ENCODE measurements at places on chromosomes 6 and 20.

GRCh38 chr6:163668061-163668426 lies 253.5 kb downstream of the QKI start:
- no peak for DNase-seq

DNA sequence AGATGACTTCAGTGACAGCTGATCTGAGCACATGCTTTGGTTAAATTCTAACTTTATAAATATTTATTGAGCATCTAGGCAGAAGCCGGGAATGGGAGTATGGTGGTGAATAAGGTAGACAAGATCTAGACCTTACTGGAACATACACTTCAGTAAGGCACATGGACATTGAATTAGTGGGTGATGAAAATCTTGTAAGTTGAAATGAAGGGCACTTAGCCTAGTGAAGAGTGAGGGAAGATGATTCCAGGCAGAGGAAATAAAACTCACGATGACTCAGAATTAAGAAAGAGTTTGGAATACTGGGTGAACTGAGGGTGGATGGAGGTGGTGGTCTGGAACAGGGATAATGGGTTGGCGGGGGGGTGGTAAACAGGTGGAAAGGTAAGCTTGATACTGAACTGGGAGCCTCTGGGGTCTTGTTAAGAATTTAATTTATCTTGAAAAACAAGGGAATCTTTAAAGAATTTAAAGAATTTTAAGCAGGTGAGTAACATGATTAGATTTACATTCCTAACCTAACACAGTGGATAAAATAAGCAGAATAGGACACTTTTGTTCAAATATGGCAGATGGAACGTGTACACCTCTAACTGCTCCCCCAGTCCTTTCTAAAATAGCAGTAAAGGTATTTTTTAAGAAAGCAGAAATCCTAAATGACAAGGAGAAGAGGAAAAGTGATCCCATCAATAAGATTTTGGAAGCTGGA lies 75.2 kb upstream of the ARHGAP18 start:
- DNase-seq: no peak

GRCh38 chr6:55694759-55695158 lies 115.8 kb upstream of the HMGCLL1 start:
- DNase-seq: no peak

GRCh38 chr6:124984668-124985338 lies 22.6 kb downstream of the RNF217 start:
- no peak for DNase-seq

GRCh38 chr6:81054036-81054435 lies 698.4 kb downstream of the TENT5A start:
- no peak for DNase-seq

GRCh38 chr6:101722991-101723579 lies 329.6 kb downstream of the GRIK2 start:
- no peak for DNase-seq

- no peak for DNase-seq
Measured at GRCh38 chr20:63331741-63332400, 29.3 kb downstream of the CHRNA4 start.

DNA sequence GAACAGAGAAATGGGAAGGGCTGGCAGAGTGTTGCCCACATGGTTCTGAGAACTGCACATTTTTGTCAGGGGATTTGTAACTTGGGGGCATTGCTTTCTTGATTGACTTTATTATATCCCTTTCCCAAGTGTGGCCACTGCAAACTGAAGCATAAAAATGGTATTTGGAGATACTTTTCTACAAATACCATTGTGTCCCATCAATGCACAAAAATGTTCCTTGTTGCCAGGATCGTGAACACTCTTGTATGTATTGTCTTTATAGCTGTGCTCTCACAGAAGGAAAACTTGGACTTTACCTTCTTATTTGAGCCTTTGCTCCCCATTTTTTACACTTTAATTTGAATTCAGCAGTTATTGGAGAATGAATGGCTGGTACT lies 57.1 kb upstream of the C20orf144 start:
- DNase-seq: no peak

- no peak for DNase-seq
Measured at GRCh38 chr6:103113416-103113815, 1719.9 kb downstream of the GRIK2 start.

DNA sequence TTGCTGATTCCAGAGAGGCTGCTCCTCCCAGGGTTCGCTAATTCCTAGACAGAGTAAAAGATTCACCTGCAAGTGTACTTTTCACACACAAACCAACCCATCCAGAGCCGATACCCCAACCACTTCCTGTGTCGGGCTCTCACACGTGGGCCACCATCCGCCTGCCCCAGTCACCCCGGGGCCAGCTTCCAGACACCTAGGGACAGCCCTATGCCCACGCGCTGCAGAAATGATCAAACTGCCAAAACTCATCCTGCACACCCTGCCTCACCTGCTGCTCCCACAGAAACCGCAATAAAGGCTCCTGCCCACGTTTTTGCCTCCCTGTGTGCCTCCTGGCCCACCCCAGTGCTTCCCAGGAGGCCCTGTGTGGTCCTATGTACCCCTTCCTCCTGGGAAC lies 59.5 kb downstream of the PSMG4 start:
- DNase-seq: no peak

- DNase-seq: no peak
Measured at GRCh38 chr6:45949256-45949655, 66.4 kb downstream of the CLIC5 start.

DNA sequence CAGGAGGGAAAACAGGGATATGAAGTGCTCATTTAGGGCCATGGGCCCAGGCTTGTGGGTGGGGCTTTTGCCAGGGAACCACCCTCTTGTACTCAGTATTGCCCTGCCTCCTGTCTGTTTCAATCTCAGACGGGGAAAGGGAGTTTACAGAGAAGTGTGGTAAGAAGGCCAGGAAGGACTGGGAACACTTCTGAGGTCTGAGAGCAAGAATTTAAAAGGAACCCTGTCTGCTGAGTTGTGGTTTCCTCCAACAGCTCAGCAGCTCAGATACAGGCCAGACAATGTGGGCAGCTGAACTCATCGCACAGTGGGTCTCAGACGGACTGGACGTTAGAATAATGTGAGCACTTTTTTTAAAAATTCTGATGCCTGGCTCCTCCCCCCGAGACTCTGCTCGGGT lies 354.1 kb upstream of the ARID1B start:
- no peak for DNase-seq

Measured in stimulated activated CD4-positive, alpha-beta T cell treated with anti-CD3 and anti-CD28 coated beads, Interleukin-1b, Interleukin-23, amount 100 ng/mL, for 1 hour (primary cell).